ENCODE measurements at places on chromosomes 1 and 21. TPM values are rescaled to one million over a fixed set of nuclear protein-coding genes. Genes with fewer than 3 reads are reported as not detected.
A peak's percentile ranks its signal among the peaks of the same experiment; 100 is the strongest.

The ANKRD45 gene
- 0.18 TPM for polyA plus RNA-seq

The UTS2 gene
- not detected for polyA plus RNA-seq

The AGMAT gene
- polyA plus RNA-seq: 12.9 TPM

- no peak for DNase-seq
Observed at GRCh38 chr1:80846966-80847365, 953.8 kb upstream of the ADGRL2 start.

DNA sequence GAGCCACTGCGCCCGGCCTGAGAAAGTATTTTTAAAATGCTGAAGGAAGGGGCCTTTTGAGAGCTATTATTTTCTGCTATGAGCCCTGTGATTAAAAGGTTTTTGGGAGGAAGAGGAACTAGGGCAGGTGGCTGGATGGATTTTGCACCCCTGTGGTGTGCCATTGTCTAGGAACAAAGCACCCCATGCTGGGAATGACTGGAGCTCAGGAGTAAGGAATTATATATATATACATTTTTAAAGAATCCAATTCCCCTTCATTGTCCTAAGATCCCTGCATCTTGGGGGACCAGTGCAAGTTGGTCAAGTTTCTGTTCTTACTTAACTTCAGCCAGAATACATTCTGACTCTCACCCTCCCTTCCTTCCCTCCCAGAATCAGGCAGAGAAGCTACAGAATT lies 91.6 kb downstream of the ZNF648 start:
- no peak for DNase-seq

DNA sequence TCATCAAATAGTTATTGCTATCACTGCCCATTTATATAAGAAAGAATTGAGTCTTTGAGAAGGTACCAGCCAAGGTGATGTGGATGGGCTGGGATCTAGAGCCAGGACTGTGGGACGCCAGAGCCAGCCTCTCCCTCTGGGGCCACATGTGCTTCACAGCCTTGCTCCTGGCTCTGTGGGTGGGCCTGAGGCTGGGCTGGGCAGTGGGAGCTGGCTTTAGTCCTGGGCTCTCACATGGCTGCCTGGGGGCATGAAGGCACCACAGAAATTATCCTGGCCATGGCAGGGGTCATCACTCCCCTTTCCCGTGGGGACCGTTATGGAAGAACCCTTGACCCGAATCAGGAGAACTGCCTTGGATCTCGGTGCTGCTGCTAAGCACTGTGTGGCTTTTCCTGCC lies 203.1 kb downstream of the TRABD2B start:
- no peak for DNase-seq

The SH3BGR gene
- polyA plus RNA-seq: 2.0 TPM

DNA sequence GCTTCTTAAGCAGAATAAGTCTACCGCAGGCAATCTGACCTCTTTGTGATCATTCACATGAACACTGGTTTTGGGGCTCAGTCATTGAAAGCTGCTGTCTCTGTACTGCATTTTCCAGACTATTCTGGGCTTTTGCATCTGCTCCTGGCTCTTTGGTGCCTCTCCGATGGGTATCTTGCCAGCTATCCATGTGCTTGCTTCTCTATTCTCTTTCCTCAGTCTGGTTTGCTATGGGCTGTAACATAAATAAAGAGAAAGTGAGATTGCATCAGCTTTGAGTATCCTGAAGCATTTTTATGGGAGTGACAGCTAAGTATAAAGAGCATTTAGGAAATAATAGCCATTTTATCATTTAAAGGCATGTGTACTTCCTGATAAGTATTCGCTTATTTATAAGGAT lies 70.7 kb downstream of the C1orf21 start:
- no peak for DNase-seq

The NUDT4B gene
- 1.7 TPM for polyA plus RNA-seq

- peak; percentile 20 for DNase-seq
Observed at GRCh38 chr1:84853741-84854721, 39.0 kb downstream of the LPAR3 start.
